CD14-positive monocyte (primary cell): ENCODE measurements at places on chromosomes 5 and 9.

DNA sequence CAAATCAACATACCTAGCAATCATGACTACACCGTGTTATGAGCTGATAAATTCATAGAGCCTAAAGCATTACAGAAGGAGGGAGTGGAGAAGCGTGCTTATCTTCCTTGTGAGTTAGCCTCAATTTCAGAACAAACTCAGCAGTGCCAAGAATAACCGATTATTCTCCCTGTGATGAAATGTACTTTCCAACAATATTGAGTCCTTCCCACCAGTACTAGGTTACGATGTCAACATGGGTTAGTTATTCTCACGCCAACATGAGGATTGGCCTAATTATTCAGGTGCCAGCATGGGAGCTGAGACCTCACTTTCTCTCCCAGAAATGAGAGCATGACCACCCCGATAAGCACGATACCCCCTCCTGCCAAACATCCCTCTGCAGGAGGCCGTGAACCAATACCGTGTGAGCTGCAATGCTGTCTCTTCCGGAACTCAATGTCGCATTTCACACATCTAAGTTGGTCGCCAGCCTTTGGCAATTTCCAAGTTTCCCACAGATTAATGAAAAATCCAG lies 193.7 kb downstream of the ENC1 start:
- no peak for DNase-seq

DNA sequence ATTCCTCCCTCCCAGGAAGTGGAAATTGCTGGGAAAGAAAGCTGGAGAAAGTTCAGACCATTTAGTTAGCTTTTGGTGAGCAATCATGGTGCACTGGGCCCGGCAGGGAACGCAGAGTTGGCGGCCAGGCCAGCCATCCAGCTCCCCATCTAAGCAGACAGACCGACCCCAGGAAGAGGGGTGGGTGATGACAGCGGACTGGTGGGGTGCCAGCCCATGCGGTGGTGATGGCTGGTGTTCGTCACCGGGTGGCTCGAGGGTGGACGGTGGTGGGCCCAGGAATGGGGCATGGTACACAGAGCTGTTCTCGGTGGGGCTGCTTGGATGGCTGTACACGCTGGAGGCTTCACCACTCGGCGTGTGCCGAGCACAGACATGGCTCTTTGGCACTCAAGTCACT lies 85.6 kb upstream of the ARAP3 start:
- no peak for DNase-seq

- DNase-seq, result no peak
Measured at GRCh38 chr5:1657161-1657741, 133.5 kb upstream of the LPCAT1 start.

DNA sequence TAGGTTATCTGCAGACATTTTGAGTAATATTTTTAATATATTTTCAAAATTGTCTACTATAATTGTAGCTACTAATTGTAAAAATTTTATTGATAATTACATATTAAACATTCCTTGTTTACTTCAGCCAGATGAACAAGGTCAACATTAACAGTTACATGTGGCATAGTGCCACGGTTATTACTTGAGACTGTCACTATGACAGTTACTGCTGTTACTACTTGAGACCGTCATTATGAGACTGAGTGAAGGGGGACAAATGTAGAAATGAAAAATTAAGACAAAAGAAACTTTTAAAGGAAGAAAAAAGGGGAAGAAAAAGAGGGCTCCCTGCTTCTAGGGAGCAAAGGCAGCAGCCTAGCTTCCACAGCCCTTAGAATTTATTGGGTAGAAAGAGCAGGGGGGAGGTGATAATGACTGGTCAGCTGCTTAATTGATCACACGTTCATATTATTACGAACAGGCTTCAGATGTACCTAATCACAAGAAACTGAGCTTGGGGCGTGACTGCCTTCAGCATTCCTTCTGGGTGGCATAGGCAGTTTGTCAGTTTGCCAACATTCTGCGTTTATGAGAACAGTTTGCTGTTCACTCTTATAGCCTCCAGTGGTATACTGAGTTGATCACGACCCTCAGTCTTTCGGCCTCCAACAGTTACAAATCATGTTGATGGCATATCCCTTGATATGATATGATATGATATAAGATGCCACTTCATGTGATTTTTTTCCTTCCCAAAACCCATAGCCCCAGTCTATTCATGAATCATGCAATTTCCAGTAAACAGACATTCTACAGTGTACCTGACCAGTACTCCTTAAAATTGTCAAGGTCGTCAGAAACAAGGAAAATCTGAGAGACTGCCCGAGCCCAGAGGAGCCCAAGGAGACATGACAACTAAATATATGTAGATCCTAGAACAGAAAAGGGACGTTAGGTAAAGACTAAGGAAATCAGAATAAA lies 13.1 kb downstream of the MARCHF6 start:
- no peak for DNase-seq

DNA sequence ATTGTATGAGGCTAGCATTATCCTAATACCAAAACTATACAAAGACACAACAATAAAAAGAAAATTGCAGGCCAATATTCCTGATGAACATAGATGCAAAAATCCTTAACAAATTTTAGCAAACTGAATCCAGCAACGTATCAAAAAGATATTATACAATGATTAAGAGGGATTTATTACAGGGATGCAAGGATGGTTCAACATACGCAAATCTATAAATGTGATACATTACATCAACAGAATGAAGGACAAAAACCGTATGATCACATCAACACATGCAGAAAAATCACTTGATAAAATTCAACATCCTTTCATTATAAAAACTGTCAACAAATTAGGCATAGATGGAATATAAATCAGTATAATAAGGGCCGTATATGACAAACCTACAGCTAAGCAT lies 27.1 kb upstream of the ARL15 start:
- DNase-seq, result no peak

DNA sequence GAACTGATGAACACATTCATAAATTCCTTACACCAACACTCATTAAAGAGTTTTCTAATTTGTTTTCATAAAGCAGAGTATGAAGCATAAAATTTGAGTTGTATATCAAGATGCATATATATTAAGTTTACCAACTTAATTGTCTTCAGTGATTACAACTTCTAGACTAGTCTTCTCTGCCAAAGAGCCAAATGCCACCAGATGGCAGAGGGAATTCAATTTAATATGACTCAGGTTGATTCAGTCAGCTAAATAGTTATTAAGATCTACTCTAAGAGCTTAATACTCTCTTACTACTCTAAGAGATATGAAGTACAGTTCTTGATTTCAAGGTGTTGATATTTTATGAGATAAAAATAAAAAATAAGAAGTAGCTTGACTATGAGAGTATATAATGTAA lies 53.4 kb downstream of the CDH10 start:
- DNase-seq, result no peak

DNA sequence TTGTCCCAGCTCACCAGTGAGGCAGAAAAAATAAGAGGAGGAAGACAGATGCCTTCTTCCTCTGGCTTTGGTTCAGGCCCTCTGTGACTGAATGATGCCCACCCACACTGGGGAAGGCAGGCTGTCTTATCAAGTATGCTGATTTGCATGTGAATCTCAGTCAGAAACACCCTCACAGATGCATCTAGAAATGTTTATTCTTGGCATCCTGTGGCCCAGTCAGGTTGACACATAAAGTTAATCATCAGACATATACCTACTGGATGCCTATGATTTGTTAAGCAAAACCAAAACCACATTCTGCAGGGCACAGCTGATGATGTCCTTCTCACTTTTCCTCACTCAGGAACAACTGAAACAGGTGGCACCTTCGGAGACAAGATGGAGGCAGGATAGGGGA lies 243.4 kb upstream of the KCNN2 start:
- no peak for DNase-seq

DNA sequence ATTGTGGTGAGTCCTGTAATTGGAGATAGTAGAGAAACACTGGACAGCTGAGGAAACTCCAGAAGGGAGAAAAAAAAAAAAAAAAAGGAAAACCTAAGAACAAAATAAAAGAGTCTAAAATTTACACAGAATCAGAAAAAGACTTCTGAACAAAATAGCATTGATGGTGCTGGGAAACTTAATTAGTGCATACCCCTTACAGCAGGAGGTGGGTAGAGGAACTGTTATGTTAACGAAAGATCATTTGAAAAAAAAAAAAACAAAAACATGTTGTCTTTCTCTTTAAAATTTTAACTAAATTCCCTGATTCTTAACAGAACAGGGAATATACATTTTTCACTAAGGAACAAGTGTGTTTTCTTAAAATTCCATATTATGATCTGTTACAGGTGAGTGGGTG lies 11.6 kb upstream of the MTX3 start:
- no peak for DNase-seq

DNA sequence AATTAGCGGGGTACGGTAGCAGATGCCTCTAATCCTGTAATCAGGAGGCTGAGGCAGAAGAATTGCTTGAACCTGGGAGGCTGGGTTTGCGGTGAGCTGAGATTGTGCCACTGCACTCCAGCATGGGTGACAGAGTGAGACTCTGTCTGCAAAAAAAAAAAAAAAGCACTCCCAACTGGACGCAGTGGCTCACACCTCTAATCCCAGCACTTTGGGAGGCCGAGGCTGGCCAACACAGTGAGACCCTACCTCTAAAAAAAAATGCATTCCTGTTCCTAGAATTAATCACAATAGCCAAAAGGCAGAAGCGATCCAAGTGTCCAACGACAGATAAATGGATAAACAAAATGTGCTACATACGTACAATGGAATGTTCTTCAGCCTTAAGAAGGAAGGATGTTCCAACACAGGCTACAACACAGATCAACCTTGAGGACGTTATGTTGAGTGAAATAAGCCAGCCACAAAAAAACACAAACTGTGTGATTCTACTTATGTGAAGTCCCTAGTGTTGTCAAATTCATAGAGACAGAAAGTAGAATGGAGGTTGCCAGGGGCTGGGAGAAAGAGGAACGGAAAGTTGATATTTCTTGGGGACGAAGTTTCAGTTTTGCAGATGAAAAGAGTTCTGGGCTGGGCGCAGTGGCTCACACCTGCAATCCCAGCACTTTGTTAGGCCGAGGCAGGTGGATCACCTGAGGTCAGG lies 13.8 kb downstream of the FAM78A start:
- DNase-seq, result peak; percentile 50

DNA sequence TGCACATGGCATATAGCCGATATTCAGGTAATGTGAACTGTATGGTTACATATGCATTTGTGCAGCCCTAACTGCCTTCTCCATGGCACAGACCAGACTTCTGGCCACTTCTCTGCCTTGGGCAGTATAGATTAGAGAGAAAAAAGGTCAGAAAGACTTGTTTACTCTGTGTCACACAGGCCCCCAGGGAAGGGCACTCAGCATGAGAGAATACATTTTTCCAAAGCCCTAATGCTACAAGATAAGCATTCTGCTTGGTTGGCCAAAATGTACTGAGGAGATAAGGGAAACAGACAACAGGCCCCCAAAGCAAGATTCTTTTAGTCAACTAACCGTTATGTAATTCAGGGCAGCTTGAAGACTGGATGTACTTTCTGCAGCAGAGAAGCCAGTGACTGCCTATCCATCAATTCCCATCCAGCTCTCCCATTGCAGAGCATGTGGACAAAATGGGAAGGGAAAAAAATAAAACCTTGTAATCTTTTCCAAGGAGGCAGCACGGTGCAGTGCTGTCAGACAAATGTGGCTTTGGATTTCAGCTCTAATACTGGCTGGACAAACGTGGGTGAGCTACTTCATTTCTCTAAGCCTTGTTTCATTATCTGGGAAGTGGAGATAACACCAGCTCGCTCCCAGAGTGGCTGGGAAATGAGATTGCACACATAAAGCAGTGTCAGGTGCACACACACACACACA lies 205.9 kb downstream of the NSG2 start:
- no peak for DNase-seq

DNA sequence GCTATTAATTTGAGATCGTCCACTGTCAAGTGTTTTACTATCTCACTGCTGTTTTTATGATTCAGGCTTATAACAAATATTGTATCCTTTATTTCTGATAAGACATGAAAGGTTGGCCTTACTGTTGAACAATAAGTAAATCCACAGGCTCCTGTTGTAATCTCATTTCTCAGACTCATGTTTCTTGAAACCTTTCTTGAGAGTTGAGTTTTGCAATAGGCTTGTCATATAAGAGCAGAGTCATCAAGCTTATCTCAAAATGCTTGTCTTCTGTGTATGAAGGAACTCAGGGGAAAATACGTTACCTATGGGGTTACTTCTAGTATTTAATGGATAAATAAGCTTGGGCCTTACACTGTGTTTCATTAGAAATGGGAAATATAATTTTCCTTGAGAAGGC lies 9.2 kb upstream of the TLX3 start:
- DNase-seq, result no peak

- DNase-seq, result no peak
Measured at GRCh38 chr9:78468231-78468630, 171.3 kb downstream of the PSAT1 start.

GRCh38 chr5:79864364-79864763 lies 126.7 kb downstream of the MTX3 start:
- no peak for DNase-seq

- DNase-seq, result no peak
Measured at GRCh38 chr5:86757824-86758223, 140.1 kb downstream of the COX7C start.

GRCh38 chr9:136361754-136362449 lies 1.6 kb downstream of the DNLZ start:
- no peak for DNase-seq

GRCh38 chr5:119353686-119354366 lies 2.0 kb upstream of the TNFAIP8 start:
- DNase-seq, result no peak

DNA sequence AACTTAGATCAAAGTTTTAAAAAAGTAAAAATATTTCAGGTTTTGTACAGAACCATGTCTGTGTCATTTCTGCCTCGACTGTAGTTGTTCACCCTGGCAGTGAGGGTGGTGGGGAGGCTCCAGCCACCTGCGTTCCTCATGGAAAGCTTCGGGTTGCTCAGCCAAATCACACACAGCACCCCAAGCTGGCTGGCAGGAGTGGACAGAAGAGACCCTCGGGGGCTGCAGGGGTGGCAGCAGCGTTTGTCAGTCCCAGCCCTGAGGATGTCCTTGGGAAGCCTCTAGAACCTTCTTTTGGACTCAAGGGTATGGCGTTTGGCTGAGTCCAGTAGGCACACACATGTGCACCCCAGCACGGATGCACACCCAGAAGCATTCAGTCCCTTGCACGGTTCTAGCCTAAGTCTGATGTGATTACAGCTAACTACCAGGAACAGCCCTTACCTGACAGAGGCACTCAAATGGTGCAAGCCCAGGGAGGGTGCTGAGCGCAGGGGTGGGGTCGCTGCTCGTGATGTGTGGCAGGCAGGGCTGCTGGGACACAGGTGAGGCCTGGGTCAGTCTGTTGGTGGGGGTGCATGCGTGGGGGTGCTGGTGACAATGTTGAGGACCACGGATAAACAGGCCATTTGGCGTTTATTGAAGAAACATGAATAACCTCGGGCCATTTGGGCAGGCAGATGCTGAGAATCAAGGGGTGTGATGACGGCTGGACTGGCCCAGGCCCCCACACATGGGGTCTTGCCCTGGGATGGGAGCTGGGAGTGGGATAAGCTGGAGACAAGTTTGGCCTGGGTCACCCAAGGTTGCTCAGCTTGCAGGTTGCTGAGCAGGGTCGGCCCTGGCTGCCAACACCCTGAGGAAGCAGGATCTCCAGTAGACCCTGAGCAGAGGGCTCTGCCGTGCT lies 103.4 kb downstream of the PHF2 start:
- no peak for DNase-seq

GRCh38 chr5:134240421-134240962 lies 14.6 kb upstream of the PPP2CA start:
- DNase-seq, result no peak

- no peak for DNase-seq
Measured at GRCh38 chr5:174348311-174348981, 302.9 kb downstream of the NSG2 start.

GRCh38 chr5:150797384-150797783 lies 18.8 kb downstream of the SMIM3 start:
- no peak for DNase-seq

GRCh38 chr9:69170231-69170630 lies 3.8 kb upstream of the TJP2 start:
- DNase-seq, result no peak
